ENCODE measurements at places on chromosomes 1 and 21.

GRCh38 chr1:214391873-214392645, 111.1 kb downstream of the SMYD2 start:
- DNase-seq, result no peak

- DNase-seq, result no peak
Observed at GRCh38 chr1:15176120-15176519, 22.6 kb downstream of the TMEM51 start.

- DNase-seq, result no peak
Observed at GRCh38 chr1:153390938-153391710, at the start of gene S100A8. Gene S100A8, minus strand, starts transcription at chr1:153391073. Its CDS starts 538 bp downstream, at chr1:153390535.

DNA sequence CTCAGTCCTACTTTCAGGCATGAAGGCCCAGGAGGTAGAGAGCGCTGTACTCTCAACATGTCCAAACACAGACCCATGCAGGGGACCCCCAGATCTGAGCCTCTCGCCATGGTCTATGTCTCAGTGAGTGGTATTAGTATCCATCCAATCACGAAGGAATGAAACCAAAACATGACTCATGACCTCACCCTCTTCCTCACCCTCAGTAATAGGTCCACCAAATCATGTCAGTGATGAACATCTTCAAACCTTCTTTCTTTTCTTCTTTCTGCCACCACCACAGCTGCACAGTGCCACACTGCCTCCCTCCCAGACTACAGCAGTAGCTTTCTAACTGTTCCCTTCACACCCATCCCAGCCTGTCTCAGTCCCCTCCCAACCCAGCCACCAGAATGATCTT, 16.8 kb downstream of the C1orf116 start:
- no peak for DNase-seq

GRCh38 chr1:16090076-16090826, 16.8 kb upstream of the FAM131C start:
- no peak for DNase-seq

DNA sequence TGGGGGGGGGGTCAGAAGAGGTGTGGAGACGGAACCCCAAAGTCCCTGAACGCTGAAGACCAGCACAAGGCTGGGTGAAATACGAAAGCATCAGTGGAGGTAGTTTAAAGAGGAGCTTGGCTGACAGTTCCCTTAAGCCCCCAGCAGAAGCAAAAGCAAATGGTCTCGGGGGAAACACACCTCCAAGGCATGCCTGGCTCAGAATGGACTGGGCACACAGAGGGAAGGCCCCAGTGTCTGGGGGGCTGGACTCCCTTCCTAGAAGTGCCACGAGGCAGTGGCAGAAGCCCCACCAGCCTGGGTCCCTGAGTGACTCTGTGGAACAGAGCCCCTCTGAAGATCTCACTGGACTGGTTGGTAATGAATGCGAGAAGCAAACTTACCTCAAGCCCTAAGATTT, 43.9 kb downstream of the UBE2G2 start:
- no peak for DNase-seq

GRCh38 chr1:93578433-93578830, 103.2 kb downstream of the BCAR3 start:
- DNase-seq, result no peak

DNA sequence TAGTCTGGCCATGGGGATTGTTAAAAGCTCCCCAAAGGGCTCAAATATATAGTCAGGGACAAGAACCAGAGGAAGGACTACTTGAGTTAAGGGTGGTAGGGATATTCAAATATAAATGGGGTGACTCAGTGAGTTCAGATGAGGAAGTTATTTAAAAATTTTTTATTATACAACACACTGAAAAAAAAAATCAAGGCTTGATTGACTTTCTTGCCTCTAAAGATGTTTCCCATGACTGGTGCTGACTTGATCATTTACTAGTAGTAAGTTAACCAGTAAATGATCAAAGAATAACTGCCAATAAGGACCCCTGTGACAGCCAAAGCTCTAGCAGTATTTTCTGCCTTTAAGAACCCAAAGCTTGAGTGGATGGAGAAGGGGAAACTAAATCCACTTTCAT, 357.6 kb upstream of the NR5A2 start:
- DNase-seq, result no peak

GRCh38 chr1:8562881-8563865, 245.3 kb downstream of the SLC45A1 start:
- no peak for DNase-seq

GRCh38 chr1:232521660-232522059, 108.3 kb downstream of the SIPA1L2 start:
- DNase-seq, result no peak

DNA sequence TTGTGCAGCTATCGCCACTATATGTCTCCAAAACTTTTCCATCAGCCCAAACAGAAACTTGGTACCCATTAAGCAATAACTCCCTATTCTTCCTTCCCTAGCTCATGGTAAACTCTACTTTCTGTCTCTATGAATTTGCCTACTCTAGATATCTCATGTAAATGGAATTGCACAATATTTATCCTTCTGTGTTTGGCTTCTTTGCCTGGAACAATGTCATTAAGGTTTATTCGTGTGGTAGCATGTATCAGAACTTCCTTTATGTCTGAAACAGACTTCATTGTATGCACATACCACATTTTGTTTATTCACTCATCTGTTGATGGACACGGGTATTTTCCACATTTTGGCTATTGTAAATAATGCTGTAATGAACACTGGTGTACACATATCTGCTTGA, 40.7 kb upstream of the CD34 start:
- DNase-seq, result no peak
